Posterior cingulate gyrus (tissue), 11 donors: ENCODE measurements at places on chromosomes 12 and 14.

DNA sequence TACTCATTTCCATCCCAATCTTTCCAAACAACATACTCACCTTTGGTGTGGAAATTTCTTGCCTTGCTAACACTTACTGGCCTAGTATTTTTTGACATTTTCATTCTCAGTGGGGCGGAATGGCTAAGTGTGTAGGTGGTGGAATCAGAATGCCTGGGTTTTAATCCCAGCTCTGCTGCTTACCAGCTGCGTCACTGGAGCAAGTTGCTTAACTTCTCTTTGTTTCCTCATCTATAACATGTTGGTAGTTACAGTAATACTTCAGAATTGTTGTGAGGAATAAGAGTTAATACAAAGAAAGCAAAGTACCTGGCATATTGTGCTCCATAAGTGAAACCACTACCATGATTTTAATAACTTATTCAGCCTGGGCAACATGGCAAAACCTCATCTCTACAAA is 3.0 kb upstream of the FAM177A1 start:
- DNase-seq, result no peak

GRCh38 chr14:53042480-53042879 is 91.6 kb upstream of the FERMT2 start:
- no peak for DNase-seq

- no peak for DNase-seq
These were observed 64.4 kb upstream of the FUT8 start for GRCh38 chr14:65348137-65348536.

DNA sequence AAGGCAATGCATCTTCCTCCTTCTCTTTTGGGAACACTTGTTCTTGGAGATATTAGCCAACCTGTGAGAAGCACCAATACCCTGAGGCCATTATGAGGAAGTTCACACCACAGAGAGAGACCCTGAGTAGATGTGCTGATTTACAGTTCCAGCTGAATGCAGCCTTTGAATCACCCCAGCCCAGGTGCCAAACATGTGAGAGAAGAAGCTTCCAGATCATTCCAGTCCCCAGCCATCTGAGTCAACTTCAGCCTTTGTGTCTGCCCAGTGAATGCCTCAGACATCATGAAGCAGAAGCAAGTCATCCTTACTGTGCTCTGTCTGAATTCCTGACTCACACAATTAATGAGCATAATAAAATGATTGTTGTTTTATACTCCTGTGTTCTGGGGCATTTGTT is 25.1 kb downstream of the C12orf42 start:
- no peak for DNase-seq

- no peak for DNase-seq
These were observed 311.2 kb downstream of the CACNA1C start for GRCh38 chr12:2363836-2364609.

GRCh38 chr12:83128540-83128939 is 441.8 kb downstream of the TMTC2 start:
- no peak for DNase-seq

GRCh38 chr12:55760663-55761062 is 17.7 kb downstream of the GDF11 start:
- DNase-seq, result no peak

GRCh38 chr12:110001596-110001995 is 2.4 kb downstream of the ANKRD13A start:
- DNase-seq, result no peak

- DNase-seq, result no peak
These were observed 7.2 kb upstream of the PLEKHG7 start for GRCh38 chr12:92695577-92695976.

GRCh38 chr12:132214891-132215290 is 70.6 kb downstream of the NOC4L start:
- DNase-seq, result peak; percentile 55

DNA sequence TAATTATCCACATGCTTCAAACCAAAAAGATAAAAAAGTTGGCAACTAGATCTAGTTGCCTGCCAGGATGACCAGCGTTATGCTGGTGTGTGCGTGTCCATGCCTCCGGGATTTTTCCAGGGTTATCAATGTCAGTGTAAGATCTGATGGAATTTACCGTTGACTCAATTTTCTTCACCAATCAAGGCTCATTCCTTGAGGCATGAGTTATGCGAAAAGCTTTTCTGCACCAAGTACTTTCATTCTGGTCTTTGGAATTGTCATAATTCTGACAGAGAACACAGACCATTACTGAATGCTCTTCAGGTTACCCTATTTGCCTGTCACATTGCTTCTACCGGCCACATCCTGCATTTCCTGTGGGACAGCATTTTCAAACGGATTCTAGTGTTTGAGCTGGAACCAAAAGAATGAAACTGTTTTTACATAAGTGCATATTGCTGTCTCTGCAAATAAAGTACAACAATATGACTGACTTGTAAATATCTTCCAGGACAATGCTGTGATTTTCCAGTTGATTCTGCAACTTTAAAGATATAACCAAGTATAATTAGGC is 91.8 kb downstream of the DUSP16 start:
- DNase-seq, result no peak

DNA sequence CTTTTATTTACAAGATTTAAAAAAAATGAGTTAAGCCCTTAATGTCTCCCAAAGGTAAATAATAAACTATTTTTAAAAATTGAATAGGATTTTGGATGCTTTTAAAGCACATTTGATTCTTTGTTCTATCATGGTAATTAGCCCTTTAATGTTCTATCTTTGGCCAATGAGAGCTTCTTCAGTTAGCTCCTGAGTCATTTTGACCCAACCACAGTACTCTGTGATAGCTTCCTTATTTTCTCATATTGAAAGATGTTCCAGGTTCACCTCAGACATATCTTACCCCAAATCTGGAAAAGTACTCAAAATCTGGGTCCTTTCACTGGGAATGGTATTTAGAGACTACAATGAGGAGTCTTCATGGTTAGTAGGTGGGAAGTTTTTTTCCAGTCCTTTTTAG is 98.0 kb downstream of the MYRFL start:
- DNase-seq, result no peak

DNA sequence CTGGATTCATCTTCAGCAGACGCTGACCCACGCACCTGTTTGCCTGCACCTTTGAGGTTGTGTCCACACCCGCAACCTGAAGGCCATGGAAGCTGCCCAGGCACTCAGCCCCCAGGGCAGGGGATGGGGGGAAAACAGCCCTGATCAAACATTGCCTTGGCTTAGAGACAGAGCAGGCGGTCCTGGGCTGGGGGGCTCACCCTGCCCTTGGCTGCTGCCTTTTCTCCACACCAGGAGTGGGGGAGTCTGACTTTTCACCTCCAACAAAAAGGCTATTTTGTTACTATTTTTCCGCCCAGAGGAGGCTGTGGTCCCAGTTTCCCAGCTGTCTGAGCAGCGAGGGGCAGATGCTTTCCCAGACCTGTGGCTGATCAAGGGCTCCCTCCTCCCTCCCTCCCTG is 24.2 kb downstream of the BCL11B start:
- no peak for DNase-seq

DNA sequence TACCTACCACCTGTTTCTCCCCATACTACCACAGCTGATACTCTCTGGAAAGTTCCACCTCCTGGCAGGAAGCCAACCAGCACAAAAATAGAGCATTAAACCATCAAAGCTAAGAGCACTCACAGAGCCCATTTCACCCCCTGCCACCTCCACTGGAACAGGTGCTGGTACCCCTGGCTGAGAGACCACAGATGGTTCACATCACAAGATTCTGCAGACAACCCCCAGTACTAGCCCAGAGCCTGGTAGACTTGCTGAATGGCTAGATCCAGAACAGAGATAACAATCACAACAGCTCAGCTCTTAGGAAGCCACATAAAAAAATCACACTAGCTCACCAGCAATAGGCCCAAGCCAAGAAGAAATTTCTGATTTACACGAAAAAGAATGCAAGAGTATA is 855.2 kb downstream of the FSCB start:
- no peak for DNase-seq

DNA sequence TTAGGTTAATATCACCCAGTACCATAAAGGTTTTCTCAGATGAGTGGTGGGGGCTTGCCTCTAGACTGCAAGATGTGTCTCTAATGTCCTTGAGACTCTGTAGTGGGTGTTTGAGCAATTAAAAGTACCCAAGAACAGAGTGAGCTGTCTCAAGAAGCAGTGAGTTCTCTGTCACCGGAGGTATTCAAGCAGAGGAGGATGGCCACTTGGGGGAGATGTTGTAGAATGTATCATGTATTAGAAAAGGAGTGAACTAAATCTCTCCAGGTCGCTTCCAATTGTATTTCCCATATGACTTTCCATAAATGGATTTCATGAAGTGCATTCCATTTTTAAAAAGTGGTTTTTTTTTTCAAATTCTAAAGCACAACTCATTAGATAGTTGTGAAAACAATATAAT is 35.0 kb downstream of the SLC17A8 start:
- no peak for DNase-seq

- no peak for DNase-seq
These were observed 35.4 kb downstream of the SPTLC2 start for GRCh38 chr14:77580964-77581505.

DNA sequence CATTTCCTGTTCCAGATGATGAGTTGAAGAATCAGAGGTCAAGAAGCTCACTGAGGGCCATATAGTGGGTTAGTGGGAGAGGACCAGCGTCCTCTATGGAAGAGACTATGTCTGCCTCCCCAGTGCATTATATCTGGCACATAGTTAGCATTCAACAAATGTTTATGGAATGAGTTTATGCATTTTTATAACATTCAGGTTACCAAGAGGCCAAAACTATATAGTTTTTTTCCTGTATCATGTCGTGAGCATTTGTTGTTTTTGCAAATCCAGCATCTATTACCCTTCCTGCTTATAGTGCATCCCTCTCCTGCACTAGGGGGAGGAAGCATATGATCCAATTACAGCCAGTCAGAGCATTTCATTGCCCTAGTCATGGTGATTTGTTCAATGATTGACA is 60.6 kb downstream of the SUDS3 start:
- DNase-seq, result no peak

DNA sequence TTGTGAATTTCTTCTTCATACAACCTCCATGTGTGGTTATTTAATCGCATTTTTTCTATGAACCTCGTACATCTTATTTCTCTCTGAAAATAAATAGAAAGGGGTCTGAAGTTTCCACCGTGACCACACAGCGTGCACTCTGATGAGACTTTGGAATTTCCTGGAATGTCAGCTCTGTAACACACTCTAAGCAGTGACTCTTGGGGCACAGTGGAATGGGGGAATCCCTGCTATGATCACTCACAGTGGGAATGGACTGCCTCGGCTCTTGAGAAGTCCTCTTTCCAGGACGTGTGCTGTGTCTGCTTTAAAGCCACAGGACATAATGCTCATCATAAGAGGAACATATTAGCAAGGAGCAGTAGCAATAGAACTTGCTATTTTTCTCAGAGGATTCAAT is 416.2 kb downstream of the EGLN3 start:
- DNase-seq, result no peak

DNA sequence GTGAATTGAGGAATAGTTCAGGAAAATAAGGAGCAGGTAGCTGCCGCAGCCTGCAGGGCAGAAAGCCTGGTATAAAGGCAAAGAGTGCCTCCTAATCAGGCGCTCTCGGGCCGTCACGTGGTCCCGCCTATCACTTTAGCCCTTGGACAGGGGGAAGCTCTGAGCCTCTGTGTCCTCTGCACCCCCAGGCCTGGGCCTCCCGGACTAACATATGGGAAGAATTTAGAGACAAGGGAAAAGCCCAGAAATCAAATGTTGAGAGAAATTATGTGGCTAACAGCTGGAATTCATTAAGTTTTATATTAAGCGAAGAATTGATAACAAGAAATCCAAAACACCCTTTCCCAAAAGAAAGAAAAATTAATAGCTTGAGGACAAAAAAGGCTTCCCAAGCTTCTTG is 417.7 kb downstream of the ATP23 start:
- DNase-seq, result no peak

- DNase-seq, result no peak
These were observed 71.8 kb downstream of the ZNF664 start for GRCh38 chr12:124044809-124045321.

GRCh38 chr12:55681142-55682077 is 26.3 kb downstream of the ITGA7 start:
- DNase-seq, result no peak

- DNase-seq, result no peak
These were observed 73.2 kb upstream of the GPATCH2L start for GRCh38 chr14:76078501-76078900.

DNA sequence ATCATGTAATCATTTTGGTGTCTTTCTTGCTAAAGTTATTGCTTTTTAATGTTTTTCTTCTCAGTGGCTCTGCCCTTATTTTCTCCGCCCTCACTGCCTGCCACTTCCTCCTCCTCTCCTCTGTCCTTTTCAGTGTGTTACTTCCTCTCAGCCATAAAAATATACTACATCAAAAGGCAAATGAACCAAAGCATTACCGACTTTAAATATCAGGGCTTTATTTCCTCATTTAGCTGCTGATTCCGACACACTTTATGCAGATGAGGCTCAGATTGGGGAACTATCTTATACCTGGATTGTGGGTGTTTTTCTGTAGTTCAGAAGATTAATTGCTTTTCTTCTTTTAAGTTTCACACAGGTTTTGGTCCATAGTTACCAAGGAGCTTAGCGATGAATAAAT is 118.1 kb downstream of the CMAS start:
- DNase-seq, result no peak

- peak; percentile 32 for DNase-seq
These were observed 58.4 kb upstream of the BDKRB2 start for GRCh38 chr14:96146131-96146771.

GRCh38 chr12:27199638-27200300 is 44.3 kb upstream of the STK38L start:
- DNase-seq, result peak; percentile 16

- DNase-seq, result no peak
These were observed 10.5 kb downstream of the LARP4 start for GRCh38 chr12:50411051-50411660.

- no peak for DNase-seq
These were observed 54.0 kb downstream of the SLC38A1 start for GRCh38 chr12:46214668-46215436.

GRCh38 chr14:24475261-24475660 is 32.7 kb upstream of the SDR39U1 start:
- DNase-seq, result no peak

DNA sequence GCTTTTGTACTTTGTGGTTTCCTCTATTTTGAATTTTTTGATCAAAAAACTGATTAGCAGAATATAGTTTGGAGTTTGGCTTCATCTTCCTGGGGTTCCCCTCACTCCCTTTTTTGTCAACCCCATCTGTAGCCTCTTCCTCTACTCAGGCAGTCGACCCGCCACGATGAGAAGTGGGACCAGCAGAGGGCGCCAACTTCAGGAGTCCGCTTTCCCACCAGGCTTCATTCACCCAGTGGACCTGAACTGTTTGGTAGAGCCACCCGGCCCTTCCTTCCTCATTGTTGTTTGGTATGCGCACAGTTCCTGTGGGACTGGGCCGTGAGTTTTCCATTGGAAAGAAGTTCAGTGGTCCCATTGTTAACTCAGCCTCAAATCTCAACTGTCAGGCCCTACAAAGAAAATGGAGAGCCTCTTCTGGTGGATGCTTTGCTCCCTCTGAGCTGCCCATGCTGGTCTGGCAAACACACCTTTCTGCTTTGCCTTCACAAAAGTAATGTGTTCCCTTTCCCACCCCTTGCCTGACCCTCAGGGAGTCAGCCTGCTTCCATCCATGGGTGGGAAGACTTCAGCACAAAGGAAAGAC is 21.7 kb downstream of the TMBIM6 start:
- DNase-seq, result peak; percentile 73
